ENCODE measurements at places on chromosomes 2 and 18.

DNA sequence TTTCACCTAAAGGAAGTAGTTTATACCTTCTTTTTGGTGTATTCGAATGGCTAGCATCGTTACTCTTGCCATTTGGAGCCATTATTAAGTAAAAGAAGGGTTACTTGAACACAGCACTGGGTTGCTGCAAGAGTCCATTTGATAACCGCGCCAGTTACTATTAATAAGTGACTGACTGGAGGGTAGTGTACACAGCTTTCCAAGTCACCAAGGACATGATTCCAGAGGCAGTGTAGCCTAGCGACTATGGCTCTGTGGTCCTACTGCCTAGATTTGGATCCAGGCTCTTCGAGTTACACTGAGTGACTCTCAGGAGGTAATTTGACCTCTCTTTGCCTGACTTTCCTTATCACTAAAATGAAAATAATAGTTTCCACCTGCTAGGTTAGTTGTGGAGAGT, 206.8 kb downstream of the MEIS1 start:
- no peak for DNase-seq

GRCh38 chr2:42999856-43000241, 207.5 kb upstream of the HAAO start:
- no peak for DNase-seq

- no peak for DNase-seq
Observed at GRCh38 chr2:98875081-98875728, 60.8 kb downstream of the CRACDL start.

DNA sequence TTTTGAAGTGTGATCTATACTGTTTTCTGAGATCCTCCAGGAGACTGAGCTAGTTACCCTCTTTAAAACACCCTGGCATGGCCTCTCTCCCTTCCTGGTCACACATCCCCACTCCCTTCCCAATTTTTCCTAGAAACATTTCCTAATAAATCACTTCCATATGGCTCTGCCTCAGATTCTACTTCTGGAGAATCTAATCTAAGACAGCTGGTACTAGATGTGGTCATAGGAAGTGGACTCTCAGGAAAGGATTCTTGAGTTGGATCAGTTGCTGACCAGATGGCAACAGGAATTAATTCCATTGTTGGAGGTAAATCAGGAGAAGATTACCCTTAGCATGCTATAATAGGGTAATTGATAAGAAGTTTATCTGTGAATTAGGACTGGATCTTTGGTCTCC, 310.5 kb downstream of the SATB2 start:
- DNase-seq = no peak

DNA sequence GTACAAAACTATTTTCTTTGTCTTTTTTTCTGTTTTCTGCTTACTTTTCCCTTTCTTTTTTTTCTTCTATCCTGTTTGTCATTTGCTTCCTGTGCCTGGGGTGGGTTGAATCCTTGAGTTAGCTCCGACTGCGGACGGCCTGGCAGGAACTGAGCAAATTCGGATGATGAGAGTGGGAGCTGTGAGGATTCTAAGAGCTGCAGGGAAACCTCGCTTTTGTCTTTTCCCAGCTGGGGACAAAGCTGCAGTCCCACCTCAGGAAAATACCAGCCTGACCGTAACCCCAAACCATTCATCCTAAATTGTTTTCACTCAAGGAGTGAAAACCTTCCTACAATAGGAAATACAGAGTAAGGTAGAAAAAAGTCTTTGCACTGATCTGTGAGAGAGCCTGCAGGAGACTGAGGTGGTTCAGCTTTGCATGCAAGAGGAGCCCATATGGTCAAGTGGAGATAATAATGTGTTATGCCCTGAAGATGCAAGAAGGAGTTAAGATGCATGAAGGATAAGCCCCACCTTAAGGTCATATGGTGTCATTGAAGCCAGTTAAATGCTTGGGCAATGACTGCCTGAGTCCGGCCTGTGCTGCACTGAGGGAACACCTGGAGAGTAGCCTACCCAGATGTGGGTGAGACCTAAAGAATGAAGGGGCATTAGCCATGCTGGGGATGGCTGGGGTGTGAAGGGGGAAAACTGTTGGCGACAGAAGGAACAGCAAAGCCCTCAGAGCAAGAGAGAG, 31.7 kb upstream of the ARL4C start:
- no peak for DNase-seq

DNA sequence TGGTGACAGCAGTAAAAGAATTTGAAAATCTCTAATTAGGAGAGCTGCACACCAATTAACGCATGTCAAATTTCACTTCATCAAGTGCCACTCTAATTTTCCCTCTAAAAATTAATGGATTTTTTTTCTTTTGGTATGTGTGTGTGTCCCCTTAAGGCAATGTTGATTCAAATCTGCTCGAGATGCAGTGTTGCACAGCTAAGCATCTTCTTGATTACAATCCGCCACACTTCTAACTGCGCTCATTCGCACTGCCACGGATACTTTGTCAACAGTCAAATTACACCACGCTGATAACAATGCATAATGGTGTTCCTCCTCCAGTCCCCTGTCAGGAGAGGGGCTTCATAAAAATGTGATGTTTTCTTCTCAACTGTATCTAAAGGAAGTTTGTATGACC, 261.4 kb downstream of the MEIS1 start:
- no peak for DNase-seq

GRCh38 chr2:191180713-191181112, 29.9 kb upstream of the STAT4 start:
- DNase-seq = peak; percentile 70

DNA sequence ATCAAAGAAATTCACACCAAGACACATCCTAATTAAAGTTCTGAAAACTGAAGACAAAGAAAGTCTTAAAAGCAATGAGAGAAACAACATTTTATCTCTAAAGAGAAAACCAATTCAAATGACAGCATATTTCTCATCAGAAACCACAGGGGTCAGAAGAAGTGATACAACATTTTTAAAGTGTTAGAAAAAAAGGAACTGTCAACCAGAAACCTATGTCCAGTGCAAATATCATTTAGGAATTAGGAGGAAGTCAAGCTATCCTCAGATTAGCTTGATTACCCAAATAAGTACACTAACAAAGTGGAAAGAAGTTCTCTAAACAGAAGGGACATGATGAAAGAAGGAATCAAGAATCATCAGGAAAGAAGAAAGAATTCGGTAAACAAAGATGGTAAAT, 59.5 kb upstream of the BCL2L11 start:
- no peak for DNase-seq

GRCh38 chr2:29450596-29451222, 335.5 kb downstream of the CLIP4 start:
- DNase-seq = no peak

DNA sequence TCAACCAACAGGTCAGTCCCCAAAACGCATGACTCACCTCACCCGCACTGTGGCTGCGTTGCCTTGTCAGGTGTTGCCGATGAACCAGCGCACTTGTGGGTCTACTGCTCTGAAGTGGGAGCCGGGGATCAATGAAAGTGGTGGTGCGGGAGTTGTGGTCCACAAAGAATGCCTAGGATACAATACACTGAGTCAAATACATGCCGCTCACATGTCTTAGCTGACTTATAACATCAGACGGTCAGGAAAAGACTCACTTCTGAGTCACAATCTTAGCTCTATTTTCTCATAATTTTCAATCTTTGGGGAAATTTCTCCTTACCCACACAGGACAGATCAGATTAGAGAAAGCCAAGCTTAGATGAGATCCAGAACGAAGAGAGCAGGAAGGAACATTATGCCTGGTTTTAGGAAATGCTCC, 107.1 kb upstream of the STK17B start:
- DNase-seq = peak; percentile 90

GRCh38 chr2:113070606-113070975, 2.8 kb downstream of the IL1F10 start:
- no peak for DNase-seq

- peak; percentile 30 for DNase-seq
Observed at GRCh38 chr2:146481629-146482028, 1363.2 kb upstream of the ACVR2A start.

DNA sequence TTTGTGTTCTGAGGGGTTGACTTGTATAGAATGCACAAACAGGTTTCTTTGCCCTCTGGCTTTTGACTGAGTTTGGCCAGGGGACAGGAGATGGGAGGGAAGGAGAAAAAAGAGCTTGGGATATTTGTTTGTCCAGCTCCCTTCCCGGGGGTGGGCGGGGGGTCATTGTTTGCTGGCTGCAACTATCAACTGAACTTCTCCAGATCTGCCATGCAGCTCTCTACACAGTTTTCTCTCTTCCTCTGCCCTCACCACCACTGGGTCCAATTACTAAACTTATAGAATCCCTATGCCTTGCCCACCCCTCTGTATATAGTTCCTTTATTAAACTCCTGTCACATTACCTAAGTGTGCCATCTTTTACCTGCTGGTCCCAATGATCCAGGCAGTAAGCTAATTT, 32.8 kb upstream of the CHN1 start:
- DNase-seq = no peak

GRCh38 chr2:2846332-2847208, 515.5 kb upstream of the MYT1L start:
- DNase-seq = no peak

DNA sequence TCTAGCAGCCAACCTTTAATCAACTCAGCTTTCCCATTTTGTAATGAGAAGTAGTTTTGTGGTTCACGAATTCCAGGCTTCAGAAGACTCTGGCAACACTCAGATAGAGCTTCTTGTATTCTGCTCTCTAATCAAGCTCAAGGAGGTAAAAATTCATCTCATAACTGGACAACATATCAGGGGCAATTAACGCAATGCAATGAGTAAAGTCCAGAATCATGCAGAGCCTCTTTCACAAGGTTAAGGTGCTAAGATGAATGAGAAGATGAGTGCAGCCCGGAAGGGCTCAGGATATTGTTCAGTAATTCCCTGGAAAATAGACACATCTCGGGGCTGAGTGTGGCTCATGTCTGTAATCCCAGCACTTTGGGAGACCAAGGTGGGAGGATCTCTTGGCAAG, 527.7 kb downstream of the SOX11 start:
- no peak for DNase-seq

- DNase-seq = peak; percentile 41
Observed at GRCh38 chr18:41126541-41127235, 828.3 kb upstream of the PIK3C3 start.

- no peak for DNase-seq
Observed at GRCh38 chr2:1749489-1750119, 5.3 kb upstream of the PXDN start.

GRCh38 chr2:110816404-110817365, 84.3 kb downstream of the ACOXL start:
- no peak for DNase-seq

DNA sequence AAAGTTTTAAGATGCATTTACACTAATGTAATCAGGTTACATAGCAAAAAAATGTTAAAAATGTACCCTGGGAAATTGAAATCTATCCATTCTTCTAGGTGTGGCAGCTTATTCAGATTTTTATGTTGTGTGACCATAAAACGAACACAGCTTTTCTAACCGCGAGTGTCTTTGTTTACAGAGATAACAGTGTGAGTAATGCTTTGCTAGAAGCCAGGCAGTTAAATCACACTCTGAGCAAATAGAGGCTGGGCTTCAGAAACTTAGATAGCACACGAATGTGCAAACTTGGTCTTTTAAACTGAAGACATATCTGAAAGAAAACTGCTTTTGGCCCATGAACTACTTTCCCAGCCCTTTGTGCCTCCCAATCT, 116.1 kb downstream of the SPTBN1 start:
- no peak for DNase-seq

DNA sequence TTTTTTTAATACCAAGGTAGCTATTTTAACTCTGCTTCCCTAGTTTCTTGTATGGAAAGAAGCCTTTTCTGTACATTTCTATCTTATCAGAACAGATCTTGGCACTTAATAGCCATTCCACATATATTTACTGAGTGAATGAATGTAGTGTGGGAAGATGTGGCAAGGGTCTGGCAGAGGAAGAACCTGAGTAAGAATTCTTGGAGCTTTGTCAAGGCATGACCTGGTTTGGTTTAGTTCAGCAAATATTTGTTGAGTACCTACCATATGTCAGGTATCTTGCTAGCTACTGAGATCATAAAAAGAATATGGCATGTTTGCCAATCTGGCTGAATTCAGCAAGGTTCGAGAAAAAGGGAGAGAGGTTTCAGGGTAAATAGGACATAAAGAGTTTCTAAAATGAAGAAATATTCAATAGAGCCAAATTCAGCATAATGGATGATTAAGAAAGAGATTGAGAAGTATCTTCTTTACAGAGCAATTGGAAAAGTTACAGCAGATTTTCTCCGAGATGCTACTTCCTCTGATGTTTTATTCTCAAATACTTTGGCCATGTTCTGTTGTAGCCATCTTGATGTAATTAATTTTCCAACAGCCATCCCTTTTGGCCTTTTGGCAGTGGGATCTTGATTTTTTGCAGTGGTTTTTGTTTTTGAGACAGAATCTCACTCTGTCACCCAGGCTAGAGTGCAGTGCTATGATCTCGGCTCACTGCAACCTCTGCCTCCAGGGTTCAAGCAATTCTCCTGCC, 21.7 kb upstream of the MEP1B start:
- no peak for DNase-seq

GRCh38 chr18:76098674-76099411, 396.2 kb downstream of the ZNF516 start:
- no peak for DNase-seq

DNA sequence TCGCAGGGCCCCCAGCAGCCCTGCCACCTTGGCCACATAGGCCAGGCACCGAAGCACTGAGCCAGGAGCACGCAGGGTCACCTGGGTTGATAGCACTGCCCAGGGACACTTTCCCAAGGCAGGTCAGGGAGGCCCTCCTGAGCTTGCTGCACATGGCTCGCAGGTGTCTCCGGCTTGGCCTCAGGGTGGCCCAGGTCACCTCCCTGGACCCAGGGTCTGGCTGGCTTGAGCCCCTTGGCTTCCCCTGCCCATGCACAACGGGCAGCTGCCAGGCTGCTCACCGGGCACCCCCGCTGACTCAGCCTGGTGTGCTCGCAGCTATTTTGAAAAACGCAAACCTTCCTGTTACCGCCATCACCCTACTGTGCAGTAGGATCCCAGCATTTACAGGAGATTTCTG, 502.3 kb downstream of the EIPR1 start:
- no peak for DNase-seq

- no peak for DNase-seq
Observed at GRCh38 chr18:49524349-49524748, 37.3 kb upstream of the C18orf32 start.

GRCh38 chr2:195543902-195544894, 112.8 kb upstream of the SLC39A10 start:
- peak; percentile 41 for DNase-seq

DNA sequence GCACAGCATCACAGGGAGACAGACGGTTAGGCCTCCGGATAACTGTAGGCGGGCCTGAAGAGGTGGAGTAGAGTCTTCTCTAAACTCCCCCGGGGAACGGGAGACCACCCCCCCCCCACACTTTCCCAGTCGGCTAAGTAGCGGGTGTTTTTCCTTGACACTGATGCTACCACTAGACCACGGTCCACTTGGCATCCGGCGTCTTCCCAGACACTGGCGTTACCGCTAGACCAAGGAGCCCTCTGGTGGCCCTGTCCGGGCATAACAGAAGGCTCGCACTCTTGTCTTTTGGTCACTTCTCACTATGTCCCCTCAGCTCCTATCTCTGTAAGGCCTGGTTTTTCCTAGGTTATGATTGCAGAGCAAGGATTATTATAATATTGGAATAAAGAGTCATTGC, 25.7 kb upstream of the NCL start:
- DNase-seq = no peak

- DNase-seq = no peak
Observed at GRCh38 chr2:172046080-172046678, 39.1 kb upstream of the DLX1 start.

Measured in stromal cell of bone marrow (primary cell).